ENCODE measurements at places on chromosomes 5 and 9. TPM values are rescaled to one million over a fixed set of nuclear protein-coding genes. Genes with fewer than 3 reads are reported as not detected.

PCDHB4 gene
- total RNA-seq, result not detected

DNA sequence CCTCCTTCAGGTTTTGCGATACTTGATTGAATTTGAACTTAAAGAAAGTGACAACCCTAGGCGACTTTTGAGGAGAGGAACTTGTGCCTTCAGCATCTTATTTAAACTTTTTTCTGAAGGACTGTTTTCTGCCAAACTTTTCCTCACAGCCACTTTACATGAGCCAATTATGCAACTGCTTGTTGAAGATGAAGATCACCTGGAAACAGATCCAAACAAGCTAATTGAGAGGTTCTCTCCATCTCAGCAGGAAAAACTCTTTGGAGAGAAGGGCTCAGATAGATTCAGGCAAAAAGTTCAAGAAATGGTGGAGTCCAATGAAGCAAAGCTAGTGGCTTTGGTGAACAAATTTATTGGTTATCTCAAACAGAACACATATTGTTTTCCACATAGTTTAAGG is 40.6 kb downstream of the GAPVD1 start:
- no peak for DNase-seq

DNA sequence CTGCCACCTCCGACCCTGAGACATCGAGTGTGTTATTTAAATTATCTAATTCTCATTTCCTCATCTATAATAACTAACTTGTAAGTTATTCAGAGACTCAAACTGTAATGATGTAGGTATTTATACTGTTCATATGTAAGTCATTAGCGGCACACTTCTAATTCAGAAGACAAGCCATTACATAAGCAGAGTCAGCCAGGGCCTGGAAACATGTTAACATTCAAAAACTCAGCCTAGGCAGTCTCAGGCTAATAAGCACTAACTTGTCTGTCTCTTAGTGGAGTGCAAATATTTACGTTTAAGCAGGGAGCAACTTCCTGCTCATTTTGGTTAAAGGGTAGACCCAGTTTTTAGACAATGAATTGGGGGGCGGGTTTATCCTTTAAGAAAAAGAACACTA is 598.4 kb downstream of the ACTL7B start:
- no peak for DNase-seq

GRCh38 chr9:136042541-136042940 is 52.5 kb downstream of the NACC2 start:
- no peak for DNase-seq

DNA sequence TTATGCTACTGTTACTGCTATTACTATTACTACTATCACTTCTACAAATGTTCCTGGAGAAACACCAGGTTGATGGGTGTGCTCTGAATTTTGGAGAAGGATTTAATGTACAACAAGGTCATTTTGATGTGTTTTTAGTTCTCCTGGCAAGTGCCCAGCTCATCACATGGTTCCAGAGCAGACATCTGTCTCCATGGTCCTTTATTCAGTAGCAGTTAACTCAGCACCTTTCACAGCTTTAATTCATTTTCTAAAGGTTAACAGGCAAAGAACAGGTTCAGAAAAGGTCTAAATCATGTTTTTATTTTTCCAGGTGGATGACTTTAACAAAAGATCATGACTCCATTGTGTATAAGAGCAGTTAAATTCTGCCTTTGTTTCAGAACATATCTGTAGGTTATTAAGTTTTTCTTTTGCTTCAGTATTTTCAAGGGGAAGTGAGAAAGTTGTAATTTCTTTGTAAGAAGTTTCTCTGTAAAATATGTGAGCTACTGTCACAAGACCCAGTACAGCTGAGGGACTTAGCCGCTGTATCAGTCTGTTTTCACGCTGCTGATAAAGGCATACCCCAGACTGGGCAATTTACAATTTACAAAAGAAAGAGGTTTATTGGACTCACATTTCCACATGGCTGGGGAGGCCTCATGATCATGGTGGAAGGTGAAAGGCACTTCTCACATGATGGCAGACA is 41.9 kb downstream of the MTRR start:
- DNase-seq, result no peak

DNA sequence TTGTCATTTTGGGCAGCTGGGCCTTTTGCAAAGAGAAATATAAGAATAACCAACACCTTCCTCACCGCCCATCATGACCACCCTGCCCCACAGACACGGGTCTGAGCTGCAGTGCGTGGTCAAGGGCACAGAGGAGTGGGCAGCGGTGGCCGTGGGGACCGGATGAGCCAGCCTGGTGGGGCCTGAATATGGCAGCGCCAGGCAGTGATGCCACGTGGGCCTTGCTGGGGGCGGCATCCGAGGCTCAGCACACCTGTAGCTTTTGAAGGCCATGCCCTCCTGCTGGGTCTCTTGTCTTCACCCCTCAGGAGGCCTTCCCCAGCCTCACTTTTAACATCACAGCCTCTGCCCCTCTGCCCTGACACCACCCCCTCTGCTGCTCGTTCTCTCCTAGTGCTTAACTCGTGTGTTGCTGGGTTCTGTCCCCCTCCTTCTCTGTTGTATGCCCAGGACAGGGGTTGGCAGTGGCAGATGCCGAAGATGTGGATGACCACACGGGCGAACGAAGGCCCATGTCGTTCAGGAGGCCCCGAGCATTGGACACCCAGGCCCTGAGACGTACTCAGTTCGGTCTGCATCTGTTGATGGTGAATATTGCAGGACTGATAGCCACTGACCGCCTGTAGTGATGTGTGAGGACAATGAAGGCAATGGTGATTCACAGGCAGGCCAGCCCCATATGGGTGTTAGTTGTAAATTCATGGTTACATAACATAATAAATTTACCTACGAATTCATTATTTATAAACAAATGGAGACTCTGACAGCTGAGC is 46.0 kb downstream of the AHRR start:
- DNase-seq, result no peak
